ENCODE measurements at places on chromosomes 6 and 20. TPM values are rescaled to one million over a fixed set of nuclear protein-coding genes. Genes with fewer than 3 reads are reported as not detected.

PRDM1 gene
- 15.8 TPM for polyA plus RNA-seq

CALHM4 gene
- not detected for polyA plus RNA-seq

ADTRP gene
- 0.84 TPM for polyA plus RNA-seq

MYO6 gene
- polyA plus RNA-seq, result 22.6 TPM

PLA2G7 gene
- polyA plus RNA-seq, result not detected

PRSS35 gene
- not detected for polyA plus RNA-seq

CDSN gene
- polyA plus RNA-seq, result not detected

- no peak for DNase-seq
Measured at GRCh38 chr6:166145751-166146150, 21.9 kb downstream of the TBXT start.

DNA sequence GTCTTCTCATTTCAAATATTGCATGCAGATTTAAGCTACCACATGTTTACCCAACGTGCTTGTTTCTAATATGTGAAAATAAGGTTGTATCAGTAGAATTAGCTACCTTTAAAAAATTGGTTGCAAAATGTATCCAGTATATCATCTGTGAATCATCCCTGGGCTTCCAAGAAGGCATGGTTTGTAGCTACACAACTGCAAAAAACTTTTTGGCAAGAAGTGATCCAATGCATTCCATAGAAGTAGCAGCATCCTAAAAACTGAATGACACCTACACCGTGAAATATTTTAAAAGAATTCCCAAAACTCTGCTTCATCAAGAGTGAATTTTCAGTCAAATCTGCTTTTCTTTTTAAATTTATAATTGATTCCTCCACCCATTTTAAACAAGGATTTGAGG lies 89.1 kb downstream of the AIG1 start:
- DNase-seq, result no peak

- DNase-seq, result no peak
Measured at GRCh38 chr20:61437280-61438206, 185.5 kb downstream of the CDH4 start.

DNA sequence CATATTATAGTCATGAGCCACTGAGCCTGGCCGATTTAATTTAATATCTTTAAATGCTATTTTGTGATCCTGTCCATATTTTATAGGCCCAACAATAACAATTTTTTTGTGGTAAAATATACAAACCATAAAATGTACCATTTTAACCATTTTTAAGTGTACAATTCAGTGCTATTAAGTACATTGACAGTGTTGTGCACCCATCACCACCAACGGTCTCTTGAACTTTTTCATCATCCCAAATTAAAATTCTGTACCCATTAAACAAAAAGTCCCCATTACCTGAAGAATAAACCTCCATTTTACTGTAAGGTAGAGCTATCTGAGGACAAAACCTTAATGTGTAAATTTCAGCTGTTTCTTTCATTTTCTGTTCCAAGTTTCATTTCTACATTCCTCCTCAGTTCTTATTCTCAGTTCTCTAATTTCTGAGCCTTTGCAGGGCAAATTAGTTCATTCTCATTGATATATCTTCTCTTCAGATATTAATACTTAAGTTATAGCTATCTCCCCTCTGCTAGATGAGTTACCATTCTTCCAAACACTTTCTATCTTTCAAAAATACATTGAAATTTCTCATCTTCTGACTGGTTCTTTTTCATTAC lies 10.3 kb downstream of the MTO1 start:
- DNase-seq, result peak; percentile 58

DNA sequence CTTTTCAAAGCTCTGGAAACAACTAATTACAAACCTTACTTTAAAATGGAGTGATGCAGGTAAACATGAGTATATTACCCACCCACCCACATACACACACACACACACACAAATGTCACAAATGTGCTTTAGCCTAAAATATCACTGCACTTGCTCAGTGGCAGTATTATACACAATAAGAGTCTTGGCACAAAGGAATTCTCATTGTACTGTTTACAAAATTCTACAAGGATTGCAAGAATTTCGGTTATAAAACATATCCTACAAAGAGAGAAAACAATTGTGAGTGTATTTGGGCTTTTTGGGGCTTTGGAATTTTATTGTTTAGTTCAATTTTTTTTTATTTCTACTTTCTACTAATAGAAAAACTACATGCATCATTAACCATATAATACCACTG lies 113.2 kb upstream of the BEND6 start:
- no peak for DNase-seq

- no peak for DNase-seq
Measured at GRCh38 chr6:118288355-118289124, 259.6 kb upstream of the PLN start.

DNA sequence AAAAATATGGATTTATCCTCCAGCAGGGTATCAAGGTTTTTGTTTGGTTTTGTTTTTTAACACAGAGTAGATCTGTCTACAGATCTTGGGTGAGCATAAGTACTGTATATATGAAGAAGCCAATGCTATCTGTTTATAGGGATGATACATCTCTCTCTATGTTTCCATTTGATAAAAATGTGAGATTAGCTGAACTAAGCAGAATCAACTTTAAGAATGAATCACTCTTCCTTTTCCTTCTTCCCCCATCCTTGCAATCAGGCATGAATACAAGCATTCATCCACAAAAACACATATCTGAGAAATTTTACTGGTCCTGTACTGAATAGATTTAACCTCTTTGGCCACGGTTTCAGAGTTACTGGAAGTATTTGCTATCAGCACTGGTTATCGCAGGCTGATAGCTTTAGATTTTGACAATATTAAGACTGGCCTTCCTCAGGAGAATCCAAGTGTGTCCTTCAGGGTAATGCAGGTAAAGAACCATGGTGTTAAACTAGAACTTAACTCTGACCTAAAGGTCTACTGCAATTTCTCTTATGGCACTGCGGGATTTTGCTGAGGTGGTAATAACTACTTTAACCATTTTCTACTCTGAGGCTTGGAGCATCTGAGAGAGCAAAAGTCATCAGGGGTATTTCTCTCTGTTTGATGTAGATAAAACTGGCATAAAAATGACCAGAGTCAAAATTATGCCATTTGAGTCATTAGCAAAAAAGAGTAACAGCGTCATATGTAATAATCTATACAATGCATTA lies 1.5 kb downstream of the SNAP25 start:
- no peak for DNase-seq

- no peak for DNase-seq
Measured at GRCh38 chr6:119978274-119978889, 628.8 kb upstream of the MAN1A1 start.

GRCh38 chr20:8935878-8936277 lies 133.0 kb upstream of the PLCB4 start:
- DNase-seq, result no peak

DNA sequence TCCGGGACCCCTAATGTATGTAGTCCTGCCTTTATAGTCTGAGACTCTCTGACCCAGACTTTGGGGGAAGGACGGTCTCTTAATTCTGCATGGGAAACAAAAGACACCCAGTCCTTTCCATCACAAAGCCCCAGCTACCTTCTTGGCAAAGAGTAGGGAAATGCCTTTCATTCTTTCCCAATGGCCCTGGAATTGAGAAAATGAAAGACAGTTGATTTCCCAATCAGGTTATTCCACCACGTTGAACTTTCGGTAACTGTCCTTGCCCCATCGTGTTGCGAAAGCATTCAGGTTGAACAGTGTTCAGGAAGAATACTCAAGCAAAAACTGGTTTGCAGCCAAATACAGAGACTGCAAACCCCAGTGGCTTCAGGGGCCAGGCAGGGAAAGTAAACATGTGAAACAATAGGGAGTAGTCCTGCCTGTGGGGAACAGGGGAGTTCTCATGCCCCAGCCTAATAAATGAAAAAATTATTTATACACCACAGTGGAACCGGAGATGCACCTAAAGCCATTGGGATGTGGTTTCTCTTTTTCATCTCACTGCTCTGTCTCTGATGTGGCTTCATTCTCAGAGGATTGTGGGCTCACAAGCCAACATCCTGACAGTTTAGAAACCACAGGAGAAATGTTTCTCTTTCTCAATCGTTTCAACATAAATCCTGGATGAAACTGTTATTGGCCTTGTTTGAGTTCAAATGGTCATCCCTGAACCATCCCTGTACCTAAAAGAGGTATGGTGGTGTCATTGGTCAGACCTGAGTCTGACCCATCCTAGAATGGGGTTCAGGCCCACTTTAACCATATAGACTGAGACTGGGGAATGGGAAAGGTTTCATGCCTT lies 44.2 kb upstream of the SLC9A8 start:
- DNase-seq, result peak; percentile 31

DNA sequence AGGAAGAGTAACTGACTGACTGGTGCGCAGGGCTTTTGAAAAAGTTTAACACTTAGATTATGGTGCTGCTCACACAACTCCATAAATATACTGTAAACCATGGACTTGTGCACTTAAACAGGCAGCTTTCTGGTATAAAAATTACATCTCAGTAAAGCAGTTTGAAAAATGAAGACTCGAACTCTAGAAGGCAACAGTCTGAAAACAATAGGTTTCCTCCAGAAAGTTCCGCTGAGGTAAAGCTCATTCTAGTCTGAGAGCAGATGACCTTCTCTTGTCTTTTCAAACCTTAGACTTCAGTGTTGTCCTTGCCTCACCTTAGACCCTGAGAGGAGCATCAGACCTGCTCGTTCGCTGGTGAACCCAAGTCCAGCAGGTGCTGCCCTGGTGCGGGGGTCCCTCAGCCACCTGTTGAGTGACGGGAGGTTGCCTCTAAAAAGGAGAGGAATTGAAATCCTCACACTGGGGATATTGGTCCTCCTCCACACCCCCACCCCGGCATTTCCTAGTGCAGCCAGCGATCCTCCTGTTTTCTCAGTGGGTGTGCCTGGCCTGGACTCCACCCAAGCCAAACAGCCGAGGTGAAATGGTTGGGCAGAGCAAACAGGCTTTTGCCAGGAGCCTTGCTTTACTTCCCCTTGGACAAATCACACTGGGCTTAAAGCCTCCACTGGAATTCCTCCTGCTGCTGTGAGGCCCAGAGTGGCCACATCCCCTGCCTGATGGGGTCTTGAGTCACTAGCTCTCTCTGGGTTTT lies 14.7 kb upstream of the PYGB start:
- no peak for DNase-seq

DNA sequence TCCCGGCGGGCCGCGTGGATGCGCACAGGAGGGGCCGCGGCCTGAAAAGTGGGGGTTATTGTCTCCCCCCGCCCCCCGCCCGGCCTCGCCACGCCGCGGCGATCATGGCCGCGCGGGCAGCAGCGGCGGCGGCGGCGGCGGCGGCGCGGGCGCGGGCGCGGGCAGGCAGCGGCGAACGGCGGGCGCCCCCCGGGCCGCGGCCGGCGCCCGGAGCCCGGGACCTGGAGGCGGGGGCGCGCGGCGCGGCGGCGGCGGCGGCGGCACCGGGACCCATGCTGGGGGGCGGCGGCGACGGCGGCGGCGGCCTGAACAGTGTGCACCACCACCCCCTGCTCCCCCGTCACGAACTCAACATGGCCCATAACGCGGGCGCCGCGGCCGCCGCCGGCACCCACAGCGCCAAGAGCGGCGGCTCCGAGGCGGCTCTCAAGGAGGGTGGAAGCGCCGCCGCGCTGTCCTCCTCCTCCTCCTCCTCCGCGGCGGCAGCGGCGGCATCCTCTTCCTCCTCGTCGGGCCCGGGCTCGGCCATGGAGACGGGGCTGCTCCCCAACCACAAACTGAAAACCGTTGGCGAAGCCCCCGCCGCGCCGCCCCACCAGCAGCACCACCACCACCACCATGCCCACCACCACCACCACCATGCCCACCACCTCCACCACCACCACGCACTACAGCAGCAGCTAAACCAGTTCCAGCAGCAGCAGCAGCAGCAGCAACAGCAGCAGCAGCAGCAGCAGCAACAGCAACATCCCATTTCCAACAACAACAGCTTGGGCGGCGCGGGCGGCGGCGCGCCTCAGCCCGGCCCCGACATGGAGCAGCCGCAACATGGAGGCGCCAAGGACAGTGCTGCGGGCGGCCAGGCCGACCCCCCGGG lies 637 bp downstream of the ARID1B start:
- DNase-seq, result no peak

GRCh38 chr20:51285684-51286083 lies 256.8 kb downstream of the NFATC2 start:
- DNase-seq, result no peak

- no peak for DNase-seq
Measured at GRCh38 chr20:40639132-40639531, 49.9 kb downstream of the MAFB start.

DNA sequence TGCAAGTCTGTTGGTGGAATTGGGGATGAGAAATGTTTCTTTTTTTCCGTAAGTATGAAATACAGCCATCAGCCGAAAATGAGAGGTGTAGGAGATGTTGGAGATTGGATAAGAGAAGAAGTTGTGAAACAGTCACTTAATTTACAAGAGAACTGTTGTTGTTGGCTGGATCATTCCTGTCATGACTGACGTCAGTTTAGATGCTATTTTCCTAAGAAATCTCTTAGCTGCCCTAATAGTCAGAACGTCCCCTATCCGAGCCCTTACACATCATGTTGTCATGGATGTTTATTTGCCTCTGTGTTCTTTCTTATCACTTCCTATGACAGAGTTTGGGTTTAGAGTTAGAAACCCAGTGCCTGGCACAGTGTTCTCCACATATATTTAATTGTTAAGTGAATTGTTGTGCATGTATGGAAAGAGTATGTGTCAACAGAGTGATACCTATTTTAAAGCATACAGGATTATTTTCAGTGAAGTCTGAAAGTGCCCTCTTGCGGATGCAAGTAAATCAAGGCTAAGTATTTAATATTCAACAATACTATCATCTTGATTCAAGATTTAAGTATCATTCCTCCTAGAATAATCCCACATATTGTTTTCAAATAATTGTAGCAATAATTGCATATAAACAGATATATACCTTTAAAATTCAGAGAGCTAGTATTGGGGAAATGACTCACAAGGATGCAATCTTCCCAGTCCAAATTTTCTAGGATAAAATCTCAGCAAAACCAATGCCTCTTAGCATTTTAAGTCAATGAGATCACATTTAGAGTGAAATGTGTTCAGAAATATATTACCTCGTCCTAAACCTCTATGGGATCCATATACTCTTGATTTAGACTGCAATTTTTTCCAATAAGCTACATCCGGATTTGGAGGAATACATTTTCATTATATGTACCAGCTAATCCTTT lies 309.9 kb upstream of the NOX3 start:
- DNase-seq, result no peak
